Activated T-helper 1 cell treated with Interleukin-2 at 50 U/mL for 16 hours (primary cell): ENCODE measurements at places on chromosomes 3 and 15.

DNA sequence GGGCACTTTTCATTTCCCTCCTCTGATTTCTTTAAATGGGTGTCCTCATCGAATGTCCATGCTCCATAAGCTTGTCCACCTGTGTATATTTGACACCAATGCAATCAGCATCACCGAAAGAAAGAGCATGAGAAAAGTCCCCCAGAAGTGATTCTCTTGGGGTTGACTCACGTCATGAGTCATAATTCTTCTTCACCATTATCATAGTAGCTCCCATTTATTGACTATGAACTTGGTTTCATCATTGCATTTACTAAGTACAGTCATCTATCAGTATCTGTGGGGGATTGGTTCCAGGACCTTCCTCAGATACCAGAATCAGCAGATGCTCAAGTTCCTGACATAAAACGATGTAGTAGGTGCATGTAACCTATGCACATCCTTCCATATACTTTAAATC lies 372.5 kb upstream of the CFAP20DC start:
- no peak for DNase-seq

DNA sequence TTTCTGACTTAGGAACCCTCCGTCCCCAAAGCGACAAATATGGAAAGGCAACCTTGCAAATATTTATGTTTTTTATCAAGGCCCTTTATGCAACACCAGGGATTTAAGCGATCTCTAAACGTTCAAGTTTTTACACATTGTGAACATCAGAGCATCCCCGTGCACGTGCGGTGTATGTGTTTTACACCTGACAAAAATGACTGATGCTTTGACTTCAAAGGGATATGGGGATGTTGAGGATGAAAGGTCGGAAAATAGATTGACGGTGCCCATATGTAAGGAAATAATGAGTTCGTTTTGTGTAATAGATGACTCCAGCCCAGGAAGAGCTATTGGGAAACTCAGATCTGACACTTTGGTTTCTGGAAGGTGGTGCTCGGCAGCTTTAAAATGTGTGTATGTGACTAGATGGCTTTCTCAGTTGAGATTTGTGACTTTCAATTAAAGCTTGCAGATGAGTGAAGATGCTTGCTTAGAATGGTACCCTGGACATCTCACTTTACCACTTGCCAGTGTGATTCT lies 866 bp downstream of the SLC49A4 start:
- DNase-seq, result no peak

- no peak for DNase-seq
These were observed 93.9 kb upstream of the PHLDB2 start for GRCh38 chr3:111765136-111765535.

- DNase-seq, result no peak
These were observed 14.6 kb upstream of the CEMIP start for GRCh38 chr15:80764535-80764934.

- no peak for DNase-seq
These were observed 1.1 kb downstream of the NPTN start for GRCh38 chr15:73631915-73632669.

DNA sequence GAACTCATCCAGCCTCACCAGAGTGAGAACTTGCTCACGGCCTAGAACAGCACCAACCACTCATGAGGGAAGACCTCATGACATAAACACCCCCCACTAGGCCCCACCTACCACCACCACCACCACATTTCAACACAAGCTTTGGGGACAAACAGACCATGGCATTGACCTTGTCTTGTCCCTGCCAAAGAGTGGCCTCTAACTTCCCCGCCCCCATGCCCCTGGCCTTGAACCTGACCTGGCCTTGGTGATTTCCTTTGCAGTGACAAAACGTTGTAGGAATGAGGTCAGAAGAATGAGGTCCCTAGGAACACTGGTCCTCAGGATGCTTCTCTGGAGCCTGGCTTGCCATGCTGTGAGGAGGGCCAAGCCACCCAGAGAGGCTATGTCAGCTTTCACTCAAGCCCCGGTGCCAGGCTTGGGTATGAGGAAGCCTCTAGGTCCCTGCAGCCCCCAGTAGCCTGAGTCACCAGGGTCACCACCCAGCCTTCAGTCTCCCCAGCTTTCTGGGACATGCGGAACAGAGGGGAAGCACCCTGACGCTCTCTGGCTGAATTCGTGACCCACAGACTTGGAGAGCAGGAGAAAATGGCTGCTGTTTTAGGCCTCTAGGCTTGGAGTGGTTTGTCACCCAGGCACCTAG lies 57.9 kb downstream of the TPRA1 start:
- no peak for DNase-seq

GRCh38 chr15:35229085-35229484 lies 144.0 kb upstream of the NANOGP8 start:
- no peak for DNase-seq

GRCh38 chr3:187640569-187641059 lies 29.6 kb downstream of the SST start:
- DNase-seq, result no peak

- no peak for DNase-seq
These were observed 241.5 kb upstream of the SATB1 start for GRCh38 chr3:18666655-18667054.

- no peak for DNase-seq
These were observed 15.0 kb downstream of the NEK10 start for GRCh38 chr3:27354161-27354560.

DNA sequence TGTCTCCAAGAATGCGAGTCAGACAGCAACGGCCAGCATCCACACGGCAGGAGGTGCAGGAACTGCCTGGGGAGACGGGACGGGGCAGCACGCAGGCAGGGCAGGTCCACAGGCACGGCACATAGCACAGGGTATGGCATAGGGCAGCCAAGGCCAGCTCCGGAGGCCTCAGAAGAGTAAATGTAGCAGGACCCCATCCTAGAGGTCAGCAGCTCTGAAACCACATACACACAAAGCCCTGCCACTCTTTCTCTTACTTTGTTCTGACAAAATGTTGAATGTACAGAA lies 26.9 kb downstream of the ZXDC start:
- DNase-seq, result no peak

DNA sequence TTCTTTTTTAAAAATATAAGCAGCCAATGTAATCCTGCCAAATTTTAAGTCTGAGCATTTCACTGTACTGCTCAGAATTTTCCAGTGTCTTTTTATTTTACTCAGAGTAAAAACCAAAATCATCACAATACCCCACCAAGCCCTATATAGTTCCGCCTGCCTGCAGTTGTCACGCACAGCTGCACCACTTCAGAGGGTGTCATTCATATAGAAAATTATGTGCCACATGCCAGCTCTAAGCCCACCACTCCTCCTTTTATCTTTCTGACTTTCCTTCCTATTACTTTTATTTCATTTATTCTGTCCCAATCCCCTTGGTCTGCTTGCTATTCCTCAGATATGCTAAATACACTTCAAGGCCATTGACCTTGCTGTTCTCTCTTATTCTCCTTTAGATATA lies 233.1 kb upstream of the DPPA4 start:
- DNase-seq, result no peak

DNA sequence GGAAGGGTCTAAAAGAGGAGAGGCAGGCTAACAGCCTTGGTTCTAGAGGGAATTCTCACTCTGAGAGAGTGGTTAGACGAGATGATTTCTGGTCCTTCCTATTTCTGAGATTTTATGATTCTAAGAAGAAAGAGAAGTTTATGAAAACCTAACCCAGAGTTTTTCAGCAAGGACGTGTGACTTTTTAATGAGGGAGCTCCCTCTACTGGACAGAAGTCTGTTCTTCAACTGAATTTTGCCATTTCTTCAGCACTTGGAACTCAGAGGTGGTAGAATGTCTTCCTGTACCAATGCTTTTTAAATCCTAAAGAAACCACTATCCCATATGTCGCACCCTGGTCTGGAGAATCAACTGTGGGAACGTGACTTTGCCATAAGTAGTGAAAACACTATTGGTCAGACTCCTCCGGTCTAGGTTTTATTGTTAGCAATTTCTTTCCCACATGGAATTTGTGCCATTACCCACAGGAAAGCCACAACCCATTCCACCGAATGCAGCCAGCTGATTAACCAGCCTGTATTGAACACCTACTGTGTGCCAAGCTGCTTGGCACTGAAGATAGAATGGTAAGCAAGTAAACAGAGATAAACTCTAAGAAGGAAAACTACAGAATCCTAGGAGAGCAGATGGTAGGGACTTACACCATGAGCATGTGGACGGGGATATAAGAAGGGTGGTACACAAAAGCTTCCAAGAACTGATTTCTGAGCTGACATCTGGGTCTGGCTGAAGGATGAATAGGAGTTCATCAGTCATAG lies 199.5 kb upstream of the LMCD1 start:
- no peak for DNase-seq

- no peak for DNase-seq
These were observed 45.8 kb downstream of the HAPLN3 start for GRCh38 chr15:88849376-88850072.

DNA sequence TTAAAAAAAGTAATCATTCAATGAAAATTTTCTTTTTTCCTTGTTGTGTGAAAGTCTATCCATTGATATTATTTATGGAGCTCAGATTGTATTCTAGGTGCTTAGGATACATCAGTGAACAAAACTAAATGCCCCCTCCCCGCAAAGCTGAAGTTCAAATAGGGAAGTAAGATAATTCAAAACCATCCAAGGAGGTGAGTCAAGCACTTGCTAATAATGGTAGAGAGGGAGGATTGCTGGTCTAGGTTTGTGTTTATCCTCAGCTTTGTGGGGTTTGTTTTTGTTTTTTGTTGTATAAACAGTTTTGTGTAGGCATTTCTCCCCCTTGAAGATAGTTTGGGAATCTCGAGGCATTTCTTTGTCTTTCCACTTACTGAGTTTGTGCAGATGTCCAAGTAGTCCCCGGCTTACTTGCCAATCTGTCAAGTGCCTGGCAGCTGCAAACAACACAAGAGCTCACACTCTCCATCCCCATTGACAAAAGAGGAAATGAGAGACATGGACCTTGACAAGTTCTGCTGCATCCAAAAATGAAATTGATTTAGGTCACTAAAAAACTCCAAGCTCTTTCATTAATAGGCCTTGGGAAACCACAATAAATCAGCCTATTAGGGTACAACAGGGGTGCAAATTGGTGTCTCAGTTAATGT lies 575.8 kb upstream of the TBL1XR1 start:
- DNase-seq, result no peak

DNA sequence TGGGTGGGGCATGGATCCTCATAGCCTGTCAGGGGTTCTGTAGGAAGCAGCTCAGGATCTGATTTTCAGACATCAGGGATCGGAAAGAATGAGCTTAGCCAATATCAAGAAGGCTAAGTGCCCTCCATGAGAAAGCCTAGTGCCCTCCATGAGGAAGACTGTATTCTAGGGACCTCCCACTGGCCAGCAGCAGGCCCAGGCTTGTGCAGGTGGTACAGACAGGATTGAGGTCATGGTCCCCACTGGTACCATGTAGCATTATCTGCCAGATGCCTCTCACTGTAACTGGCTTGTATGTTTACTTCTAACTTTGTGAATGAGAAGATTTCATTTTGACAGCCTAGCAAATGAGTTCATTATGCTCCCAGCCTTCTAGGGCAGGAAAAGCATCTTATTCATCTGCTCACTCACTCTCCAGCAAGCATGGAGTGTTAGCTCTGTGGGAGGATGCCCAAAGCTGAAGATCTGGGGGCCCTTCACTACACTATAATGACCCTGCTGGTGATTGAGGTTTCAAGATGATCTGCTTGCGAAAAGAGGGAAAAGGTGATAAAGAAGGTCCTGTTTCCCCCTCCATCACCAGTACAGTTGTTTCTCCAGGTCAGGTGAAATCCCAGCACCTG lies 7.5 kb downstream of the EPHB1 start:
- DNase-seq, result no peak

DNA sequence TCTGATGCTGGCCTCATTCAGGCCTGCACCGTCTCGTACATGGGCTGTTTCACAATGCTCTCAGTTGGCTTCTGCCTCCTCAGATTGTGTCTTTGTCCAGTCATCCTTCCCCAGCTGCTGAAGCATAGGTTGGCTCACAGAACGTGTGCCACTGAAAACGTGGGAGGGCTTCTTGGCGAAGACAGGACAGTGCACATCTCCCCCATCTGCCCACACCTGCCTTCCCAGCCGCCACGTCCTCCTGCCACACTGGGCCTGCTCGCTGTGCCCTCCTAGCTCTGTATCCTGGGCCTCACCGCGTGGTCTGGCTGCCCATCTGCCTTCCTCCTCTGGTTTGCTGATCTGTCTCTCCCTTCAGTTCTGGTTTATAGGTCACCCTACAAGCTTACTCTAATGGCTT lies 230.0 kb upstream of the TOPAZ1 start:
- no peak for DNase-seq

- no peak for DNase-seq
These were observed 465.9 kb upstream of the DPPA4 start for GRCh38 chr3:109803274-109803673.

DNA sequence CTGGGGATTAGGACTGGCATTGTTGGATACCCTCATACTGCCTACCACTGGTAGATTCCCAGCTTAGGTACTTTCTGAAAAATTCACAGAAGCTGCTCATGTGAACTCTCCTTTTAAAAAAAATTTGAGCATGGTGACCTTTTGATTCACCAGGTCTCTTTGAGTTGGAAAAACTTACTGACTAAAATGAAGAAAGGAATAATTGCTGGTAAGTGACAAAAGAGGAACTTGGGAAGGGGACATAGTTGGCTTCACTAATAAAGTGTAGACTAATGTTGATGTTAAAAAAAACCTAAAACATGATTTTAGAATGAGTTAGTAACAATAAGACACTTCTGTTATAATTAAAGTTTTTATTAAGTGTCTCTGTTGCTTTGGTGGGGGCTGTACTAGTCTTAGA lies 8.6 kb downstream of the VPS8 start:
- no peak for DNase-seq

- no peak for DNase-seq
These were observed 197.9 kb downstream of the PLOD2 start for GRCh38 chr3:145963111-145963510.

- DNase-seq, result no peak
These were observed 297.6 kb upstream of the CHRNA7 start for GRCh38 chr15:31732726-31733125.

DNA sequence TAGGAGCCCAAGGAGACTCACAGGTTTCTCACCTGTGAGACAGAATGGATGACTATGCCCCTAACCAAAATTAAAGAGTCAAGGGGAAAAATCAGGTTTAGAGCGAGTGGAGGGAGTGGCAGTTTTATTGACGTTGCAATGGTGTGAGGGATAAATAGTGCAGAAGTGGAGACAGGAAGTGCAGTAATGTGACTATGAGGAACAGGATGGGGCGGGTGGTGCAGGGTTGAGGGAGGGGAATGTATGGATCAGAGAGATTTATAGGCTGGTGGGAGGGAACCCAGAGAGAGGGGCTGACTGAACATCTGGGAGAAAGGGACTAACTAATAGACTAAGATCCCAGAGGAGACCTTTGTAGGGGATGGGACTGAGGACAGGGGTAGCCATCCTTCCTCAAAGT lies 26.5 kb downstream of the EIF2AK4 start:
- DNase-seq, result no peak

GRCh38 chr15:65885668-65886218 lies 16.5 kb downstream of the RAB11A start:
- DNase-seq, result no peak
